Activated T-cell treated with anti-CD3 and anti-CD28 coated beads for 4 hours (primary cell): ENCODE measurements at places on chromosomes 5 and 9.

GRCh38 chr5:138953387-138954256 lies 78.5 kb upstream of the LRRTM2 start:
- no peak for DNase-seq

DNA sequence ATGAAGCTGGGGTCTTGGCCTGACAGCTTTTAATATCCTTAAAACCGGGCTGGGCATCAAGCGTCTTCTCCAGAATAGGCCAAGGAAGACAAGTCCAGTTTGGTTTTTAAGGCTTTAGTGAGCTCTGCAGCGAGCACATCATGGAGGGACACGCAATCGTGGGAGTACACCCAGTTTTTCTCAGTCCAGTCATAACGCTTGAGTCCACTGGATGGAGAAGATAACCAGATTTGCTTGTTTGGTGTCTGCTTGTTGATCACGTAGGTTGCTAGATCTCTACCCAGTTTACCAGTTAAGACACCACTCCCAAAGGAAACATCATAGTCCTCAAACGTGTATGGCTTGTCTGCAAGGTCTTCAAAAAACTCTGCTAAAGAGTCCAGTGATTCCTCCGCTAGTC lies 27.4 kb upstream of the GOLGA1 start:
- no peak for DNase-seq

DNA sequence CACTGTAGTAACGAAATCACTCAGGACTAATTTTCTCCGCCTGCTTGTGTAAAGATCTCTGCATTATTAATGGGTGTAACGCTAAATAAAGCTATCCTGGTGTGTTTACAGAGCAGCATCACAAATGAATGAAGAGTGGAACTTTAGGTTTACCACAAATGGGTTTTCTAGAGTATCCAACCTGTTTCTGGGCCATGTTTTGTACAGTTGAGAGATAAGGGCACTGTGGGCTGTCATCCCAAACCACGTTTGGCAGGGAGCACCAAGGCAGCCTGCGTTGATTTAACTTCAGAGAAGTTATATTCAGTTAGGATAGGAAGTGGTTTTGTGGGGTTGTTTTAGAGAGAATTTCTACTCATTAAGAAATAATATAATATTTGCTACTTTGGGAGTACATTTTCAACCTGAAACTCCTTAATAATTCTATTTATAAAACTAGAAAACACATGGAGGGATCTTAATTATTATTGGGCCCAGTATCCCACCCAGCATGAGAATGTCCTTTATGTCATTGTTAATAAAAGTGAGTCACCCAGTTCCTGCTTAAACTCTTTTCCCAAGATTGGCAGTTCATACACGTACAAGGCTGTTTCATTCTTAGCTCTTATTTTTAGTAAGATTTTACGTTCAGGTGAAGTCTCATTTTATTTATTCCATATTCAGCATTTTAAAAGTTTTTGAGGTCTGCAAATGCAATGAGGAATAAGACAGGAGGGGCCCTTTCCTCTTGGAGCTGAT lies 8.0 kb downstream of the KCNN2 start:
- DNase-seq, result no peak

GRCh38 chr9:130576176-130576575 lies 3.2 kb upstream of the FUBP3 start:
- no peak for DNase-seq

- DNase-seq, result no peak
These were observed 55.4 kb downstream of the TIMD4 start for GRCh38 chr5:156907667-156908066.

- no peak for DNase-seq
These were observed 44.1 kb downstream of the FBXL7 start for GRCh38 chr5:15544039-15544438.
